ENCODE measurements at places on chromosomes 4 and X.

DNA sequence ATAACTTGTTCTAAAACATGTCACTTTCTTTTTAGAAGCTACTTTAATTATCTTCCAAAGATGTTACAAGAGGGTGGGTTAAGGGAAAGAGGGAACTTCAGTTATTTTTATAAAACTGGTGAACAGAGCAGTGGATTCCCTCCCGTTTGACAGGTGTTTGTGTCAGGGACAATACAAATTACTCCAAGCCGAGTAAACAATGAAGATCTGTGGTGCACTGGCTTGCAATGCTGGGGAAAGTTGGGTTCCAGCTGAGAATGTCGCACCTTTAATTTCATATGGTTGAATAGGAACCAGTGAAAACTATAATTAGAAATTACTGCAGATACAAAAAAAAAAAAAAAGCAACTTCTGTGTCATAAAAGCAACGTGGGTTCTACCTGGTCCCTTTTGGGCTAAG, 98.6 kb upstream of the TTC29 start:
- no peak for DNase-seq

DNA sequence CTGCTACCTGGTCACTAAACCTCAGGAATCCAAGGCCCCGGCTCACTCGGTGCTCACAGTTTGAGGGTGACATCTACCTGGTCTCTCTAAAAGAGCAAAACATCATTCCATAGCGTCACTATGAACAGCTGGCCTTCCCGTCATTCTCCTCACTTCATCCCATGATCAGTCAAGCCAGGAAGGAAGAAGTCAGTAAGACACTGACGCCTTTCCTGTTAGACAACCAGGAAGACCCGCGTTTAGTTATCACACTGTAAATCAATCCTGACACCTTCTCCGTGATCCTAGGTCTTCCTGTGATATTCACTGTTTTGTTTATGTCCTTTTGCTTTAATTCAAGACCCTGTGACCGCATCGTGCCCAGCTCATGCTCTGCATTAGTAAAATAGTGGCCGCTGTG, 31.6 kb upstream of the CDKN2AIP start:
- no peak for DNase-seq

GRCh38 chrX:11196476-11196875, 85.3 kb downstream of the HCCS start:
- DNase-seq = no peak

GRCh38 chr4:5528031-5528436, 180.3 kb downstream of the EVC2 start:
- DNase-seq = no peak

DNA sequence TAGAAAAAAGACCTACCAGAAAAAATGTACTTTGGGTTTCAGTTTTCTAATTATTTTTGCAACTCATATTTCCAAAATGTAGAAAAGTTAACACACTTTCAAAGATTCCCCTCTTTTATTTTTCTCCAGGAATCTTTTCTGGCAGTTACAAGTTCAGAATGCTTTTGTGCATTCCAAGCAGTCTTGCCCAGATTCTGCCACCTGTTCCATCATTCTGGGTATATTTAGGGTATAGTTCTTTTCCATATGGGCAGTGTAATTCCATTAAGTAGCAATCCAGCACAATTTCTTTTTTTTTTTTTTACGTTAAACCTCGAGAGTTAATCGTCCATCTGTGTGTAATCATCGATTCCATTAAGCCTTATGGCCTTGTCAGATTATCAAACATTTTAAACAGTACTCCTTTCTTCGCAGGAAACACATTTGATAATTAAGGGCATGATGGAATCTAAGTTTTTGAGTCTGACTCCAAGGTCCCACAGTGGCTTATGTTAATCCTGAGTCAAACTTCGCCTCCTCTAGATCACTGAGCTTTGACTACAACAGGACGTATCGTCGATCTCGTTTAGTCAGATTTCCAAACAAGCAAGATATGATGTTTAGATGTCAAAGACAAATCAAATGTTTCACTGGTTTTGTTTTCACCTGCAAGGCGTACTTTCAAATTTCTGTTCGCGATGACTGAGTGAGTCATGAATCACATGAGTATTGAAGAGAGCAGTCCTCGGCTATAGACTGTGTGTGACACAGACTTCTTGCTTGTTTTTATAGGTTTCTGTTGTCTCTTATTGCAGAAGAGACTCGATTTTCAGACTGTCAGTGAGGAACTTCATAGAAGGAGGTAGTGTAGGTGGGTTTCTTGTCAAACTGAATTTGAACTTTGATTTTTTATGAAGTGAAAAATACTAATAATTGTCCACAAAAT, 118.9 kb upstream of the GK2 start:
- no peak for DNase-seq

GRCh38 chr4:48506716-48507115, 16.7 kb downstream of the ZAR1 start:
- DNase-seq = no peak

GRCh38 chr4:185254434-185254833, 45.0 kb downstream of the SNX25 start:
- no peak for DNase-seq

All from activated T-helper 1 cell treated with Interleukin-2 at 50 U/mL for 16 hours (primary cell).